NCI-H1417 (cell line): ENCODE measurements at places on chromosomes 2 and 18.

DNA sequence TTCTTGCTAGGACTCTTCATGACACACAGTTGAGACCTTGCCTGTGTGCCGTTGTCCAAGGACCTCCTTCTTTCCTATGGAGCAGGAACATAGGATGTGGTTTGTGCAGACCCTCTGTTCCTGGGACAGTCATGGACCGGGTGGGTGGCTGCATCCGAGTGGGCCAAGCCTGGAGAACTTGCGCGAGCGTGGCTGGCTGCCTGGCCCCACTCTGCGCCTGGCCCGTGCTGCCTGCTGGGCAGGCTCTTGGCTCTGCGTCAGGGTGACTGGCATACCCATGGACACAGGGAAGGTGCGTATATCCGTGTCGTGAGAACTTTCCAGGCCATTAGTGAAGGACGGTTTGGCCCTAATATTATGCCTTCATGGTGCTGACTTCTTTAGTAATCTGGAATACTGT, 68.2 kb downstream of the DCDC2C start:
- DNase-seq: no peak

GRCh38 chr2:241112592-241112991, 10.5 kb upstream of the MTERF4 start:
- no peak for DNase-seq

- no peak for DNase-seq
Measured at GRCh38 chr2:128562471-128563347, 244.0 kb upstream of the HS6ST1 start.

DNA sequence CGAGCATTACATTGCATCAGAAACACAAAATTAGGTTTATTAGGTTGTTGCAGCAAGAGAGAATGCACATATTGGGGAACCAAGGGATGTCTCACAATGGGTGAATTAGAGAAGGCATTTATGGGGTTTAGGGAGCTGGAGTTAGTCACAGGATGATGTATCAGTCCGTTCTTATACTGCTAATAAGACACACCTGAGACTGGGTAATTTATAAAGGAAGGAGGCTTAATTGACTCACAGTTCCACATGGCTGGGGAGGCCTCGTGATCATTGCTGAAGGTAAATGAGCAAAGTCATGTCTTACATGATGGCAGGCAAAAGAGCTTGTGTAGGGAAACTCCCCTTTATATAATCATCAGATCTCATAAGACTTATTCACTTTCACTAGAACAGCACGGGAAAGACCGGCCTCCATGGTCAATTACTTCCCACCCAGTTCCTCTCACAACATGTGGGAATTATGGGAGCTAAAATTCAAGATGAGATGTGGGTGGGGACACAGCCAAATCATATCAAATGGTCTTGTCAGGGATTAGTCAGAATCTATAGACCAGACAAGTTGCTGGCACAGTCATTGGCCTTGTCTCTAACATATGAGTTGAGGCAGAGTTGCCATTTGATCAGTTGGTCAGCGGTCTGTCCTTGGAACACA, 61.9 kb upstream of the RBMS1 start:
- DNase-seq: no peak

DNA sequence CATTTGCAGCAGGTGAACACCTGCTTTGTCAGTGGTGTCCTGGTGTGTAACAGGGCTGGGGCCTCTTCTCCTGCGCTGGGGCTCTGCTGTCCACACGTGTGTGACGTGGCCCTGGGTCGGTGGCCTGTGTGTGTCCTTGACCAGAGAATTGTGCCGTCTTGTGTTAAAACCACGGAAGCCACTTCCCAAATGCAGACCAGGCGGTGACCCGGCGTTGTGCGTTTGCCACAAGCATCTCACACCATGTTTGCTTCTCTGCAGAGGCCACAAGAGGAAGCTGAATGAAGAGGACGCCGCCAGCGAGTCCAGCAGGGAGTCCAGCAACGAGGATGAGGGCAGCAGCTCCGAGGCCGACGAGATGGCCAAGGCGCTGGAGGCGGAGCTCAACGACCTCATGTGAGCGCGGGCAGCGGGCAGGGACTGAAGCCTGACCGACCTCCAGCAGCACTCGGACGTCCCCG, 44.3 kb upstream of the KCNG2 start:
- DNase-seq: no peak

DNA sequence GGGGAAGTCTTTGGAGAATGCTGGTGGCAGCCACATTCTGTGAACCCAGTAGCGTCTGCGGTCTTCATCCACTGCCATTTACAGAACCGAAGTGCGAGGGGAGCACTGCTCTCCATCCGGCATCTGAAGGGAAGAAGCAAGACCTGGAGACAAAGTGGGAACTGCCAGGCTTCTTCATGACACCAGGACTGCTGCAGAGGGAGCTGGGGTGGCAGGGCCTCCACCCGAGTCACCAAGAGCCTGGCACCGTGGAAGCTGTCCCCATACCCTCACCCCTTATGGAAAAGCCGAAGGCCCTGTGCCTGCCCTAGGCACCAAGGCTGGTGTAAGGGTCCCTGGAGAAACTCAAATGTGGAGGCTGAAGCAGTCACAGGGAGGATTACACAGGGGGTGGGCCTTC, 79.8 kb downstream of the CIB4 start:
- no peak for DNase-seq

- DNase-seq: no peak
Measured at GRCh38 chr2:176691471-176691870, 422.2 kb downstream of the MTX2 start.

- DNase-seq: no peak
Measured at GRCh38 chr2:16656784-16657391, 8.7 kb downstream of the CYRIA start.

GRCh38 chr2:127195140-127196074, 24.7 kb downstream of the CYP27C1 start:
- no peak for DNase-seq

- DNase-seq: no peak
Measured at GRCh38 chr2:113133704-113134598, 6.6 kb downstream of the IL1RN start.
